Fibroblast of lung (primary cell): ENCODE measurements at places on chromosomes 7 and 10.
A peak's percentile ranks its signal among the peaks of the same experiment; 100 is the strongest.

DNA sequence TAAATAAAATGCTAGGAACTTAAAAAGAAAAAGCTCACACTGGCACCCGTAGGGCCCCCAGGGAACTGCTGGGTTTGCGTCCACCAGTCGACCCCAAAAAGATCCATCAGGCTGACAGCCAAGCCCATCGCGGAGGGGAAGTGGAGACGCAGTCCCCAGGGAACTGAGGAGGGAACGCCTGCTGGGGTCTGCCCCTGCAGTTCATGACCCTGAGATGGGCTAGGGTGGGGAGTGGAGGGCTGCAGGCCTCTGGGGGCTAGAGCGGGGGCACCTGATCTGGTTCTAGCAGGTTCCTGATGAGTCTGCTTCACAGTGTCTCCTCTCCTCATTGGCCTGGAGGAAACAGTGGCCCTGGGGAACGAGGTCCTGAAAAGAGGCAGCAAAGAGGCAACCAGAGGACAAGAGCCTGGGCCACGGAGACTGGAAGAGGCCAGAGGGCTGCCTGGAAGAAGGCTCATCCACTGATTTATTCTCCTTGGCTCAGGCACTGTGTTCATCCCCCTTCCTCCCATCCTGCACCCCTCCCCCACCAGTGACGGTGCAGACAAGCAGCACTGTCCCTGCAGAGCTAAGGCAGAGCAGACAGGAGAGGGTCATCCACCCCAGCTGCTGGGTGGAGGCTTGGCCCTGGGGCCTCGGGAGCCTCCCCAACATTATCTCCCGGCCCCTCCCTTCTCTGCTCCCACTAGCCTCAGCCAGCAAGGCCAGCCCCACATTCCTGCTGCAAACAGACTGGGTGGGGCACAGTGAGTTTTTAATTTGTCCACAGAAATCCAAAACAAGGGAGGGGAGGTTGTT lies 24.7 kb upstream of the HSPA12A start:
- peak; percentile 5 for DNase-seq

DNA sequence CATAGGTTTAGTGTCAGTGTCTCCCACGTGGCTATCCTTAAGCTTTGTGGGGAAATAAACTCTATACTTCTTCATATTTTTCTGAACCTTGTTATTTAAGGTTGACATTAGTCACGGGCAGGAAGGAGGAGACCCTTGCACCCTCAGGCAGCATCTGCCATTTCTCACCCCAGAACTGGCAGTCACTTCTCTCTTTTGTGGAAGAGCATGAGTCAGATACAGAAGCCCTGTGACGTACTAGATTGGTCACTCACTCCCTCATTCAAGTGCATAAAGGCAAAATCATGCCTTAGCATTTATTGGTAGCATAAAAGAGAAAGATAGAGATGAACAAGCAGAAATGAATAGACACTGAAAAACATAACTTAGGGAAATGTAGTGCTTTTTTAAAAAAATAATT lies 206.0 kb upstream of the MDFIC start:
- peak; percentile 21 for DNase-seq

DNA sequence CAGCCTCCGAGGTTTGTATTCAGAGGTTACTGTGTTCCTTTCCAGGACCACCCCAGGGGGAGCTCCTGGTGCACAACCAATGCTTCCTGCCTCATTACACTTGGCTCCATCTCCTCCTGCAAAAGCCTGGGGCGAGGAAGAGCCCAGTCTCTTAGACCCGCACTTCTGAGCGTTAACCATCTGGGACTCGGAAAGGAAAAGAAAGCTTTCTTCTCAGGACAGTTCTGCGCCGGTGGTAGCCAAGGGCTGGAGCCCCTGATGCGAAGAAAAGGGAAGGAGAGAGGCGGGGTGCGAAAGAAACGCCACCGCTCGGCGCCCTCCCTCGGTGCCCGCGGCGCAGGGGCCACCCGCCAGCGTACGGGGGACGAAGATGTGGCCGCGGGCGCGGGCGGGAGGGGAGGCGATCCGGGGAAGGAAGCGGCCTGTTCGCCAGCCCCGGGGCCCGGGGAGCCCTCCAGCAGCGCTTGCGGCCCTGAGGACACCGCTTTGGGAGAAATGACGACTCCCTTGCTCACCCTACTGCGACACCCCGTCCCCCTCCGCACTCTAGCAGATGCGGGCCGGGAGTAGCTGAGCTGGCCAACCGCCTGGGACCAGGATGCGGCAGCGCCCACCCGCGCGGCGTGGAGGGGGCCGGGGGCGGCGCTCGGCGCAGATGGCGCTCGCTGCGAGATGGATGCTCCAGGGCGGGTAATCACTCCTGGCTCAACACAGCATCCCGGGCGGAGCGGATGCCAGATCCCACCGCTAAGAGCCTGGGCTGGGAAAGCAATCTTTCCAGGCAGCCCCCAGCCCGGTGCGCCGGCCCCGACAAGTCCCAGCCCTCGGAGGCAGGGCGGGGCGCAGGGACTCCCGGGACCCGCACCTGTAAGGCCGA lies 1.3 kb downstream of the NRCAM start:
- DNase-seq: peak; percentile 54

- peak; percentile 16 for DNase-seq
These were observed 15.0 kb downstream of the KIAA1217 start for GRCh38 chr10:24223953-24224352.

- no peak for DNase-seq
These were observed 237.4 kb downstream of the CAMK1D start for GRCh38 chr10:12586741-12587140.

- DNase-seq: peak; percentile 89
These were observed 5.5 kb downstream of the CREB3L2 start for GRCh38 chr7:137996386-137996851.
